ENCODE measurements at places on chromosomes 12 and 14.

GRCh38 chr12:31600750-31601149, 9.8 kb upstream of the DENND5B start:
- DNase-seq = no peak

GRCh38 chr12:76940671-76941445, 62.0 kb upstream of the CSRP2 start:
- no peak for DNase-seq

GRCh38 chr12:106125351-106126095, 13.2 kb downstream of the NUAK1 start:
- DNase-seq = no peak

DNA sequence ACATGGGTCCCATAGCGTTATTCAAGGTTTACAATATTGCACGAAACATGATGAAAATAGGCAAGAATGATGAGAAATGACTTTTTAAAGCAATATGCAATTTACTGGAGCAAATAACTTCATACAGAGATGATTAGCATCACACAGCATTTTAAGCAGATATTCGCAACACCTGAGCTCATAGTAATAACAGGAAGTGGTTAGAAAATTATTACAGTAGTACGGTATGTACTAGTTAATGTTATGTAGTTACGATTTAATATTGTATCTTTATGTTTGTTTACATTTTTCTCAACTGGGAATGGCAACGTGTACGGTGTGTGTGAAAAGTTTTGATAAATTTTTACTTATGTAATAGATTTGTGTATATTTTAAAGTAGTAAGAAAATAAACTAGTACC, 102.6 kb downstream of the OSBPL8 start:
- no peak for DNase-seq

GRCh38 chr14:52003324-52003723, 14.0 kb downstream of the RTRAF start:
- DNase-seq = no peak

DNA sequence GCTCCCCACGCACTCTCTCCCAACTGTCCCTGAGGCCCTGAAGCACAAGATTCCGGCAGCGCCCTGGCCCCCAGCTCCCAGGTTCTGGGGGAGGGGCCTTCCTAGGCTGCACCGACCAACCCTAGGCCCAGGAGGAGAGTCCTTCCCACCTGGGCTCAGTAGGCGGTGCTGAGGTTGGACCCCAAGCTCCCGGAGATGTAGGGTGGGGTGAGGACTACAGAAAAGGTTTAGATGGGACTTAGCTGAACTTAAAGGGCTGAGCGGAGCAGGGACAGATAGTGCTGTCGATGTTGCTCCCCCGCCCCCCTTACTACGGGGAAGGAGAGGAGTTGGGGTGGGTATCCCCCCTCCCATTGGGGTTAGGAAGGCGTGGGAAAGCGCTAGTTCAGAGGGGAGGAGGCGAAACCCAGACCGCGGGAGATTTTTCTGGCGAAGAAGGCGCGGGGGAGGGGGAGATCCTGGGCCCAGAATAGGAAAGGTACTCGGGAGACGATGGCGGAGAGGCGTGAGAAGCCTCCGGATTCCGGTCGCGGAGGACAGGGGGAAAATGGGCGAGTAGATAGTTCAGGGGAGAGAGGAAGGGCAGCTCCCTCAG, 4.2 kb upstream of the BAZ2A start:
- no peak for DNase-seq
